ENCODE measurements at places on chromosomes 4 and X.

DNA sequence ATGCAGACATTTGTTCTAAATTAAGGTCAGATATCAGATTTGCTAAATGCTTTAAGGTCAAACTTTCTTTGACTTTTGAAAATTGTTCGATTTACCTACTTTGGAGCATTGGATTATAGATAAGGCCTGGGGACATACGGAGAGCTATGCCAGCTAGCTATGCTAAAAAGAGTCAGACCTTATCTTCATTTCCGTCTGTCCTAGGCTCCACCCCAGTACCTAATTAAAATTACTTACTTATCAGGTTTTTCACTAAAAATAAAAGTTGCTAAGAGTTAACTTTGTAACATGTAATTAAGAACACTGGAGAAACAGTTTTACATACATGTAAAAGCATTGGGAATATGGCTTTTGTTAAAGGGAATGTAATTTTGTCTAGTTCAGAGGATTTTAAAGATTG, 7.1 kb upstream of the TMEM35A start:
- no peak for DNase-seq

- peak; percentile 20 for DNase-seq
These were observed 157.1 kb upstream of the FTHL17 start for GRCh38 chrX:31228909-31229308.

GRCh38 chr4:89894649-89895550, at the start of gene MMRN1:
Gene MMRN1 (plus strand): TSS chr4:89894854. CDS start chr4:89894972, 118 bp downstream.
- peak; percentile 22 for DNase-seq

DNA sequence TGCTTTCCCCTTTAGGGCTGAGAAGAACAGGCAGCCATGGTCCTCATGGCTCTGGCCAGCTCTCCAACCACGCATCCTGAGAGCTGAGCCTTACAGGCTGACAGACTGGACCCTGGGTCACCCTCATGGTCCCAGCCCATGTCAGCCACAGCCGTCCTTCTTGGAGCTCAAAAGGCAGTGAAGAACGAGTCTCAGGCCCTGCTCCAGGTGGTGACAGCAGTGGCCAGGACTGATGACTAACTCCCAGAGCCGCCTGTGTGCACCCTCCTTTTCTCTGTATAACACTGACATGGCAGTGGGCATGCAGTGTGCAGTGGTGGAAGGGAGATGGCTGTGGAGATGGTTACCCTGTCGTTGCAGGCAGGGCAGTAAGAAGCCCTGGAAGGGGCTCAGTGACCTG, 10.3 kb upstream of the DUSP9 start:
- DNase-seq: no peak

DNA sequence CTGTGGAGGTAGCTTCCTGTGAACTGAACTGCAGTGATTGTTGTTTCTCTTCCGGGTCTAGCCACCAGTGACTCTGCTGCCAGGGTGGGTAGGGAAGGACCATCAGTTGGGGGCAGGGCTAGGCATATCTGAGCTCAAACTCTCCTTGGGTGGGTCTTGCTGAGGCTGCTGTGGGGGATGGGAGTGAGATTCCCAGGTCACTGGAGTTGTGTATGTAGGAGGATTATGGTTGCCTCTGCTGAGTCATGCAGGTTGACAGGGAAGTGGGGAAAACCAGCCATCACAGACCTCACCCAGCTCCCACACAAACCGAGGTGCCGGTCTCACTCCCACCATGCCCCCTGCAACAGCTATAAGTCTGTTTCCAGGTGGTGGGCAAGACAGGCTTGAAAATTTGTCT, 1937.8 kb downstream of the PCDH7 start:
- DNase-seq: no peak

DNA sequence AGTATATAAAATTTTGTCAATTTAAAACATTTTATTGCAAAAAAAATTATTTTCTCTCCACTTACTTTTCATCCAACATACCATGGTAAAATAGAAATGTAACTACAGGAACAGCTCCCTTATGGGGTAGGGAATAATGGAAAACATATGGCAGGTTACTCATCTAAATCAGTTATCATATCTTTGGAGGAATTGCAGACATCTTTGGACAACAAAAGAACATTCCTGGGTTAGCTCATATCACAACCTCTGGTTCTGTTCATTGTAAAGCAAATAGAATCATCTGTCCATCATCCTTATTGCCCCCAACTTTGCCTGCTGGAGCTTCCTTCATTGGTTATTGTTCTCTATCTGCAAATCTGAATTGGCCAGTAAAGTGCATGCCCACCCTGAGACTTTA, 387.5 kb upstream of the GRID2 start:
- DNase-seq: no peak

DNA sequence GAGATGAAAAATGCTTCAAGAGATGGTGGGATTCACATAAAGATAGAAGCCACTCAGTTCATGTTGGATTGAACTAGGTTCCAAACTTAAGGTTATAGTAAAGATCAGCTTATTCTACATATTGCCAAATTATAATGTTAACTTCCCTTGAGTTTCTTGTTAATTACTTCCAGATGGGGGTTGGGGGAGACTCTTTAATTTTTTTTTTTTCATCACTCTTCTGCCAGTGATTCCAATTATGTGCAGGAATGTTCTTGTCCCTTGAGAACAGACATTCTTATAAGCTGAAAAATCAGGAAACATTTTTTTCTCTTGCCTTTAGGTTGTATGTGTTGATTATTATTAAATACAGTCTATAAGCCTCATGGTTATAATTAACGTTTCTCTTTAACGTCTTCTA, 30.0 kb downstream of the MND1 start:
- DNase-seq: no peak

GRCh38 chr4:142840516-142841123, 5.5 kb downstream of the INPP4B start:
- DNase-seq: peak; percentile 37

- DNase-seq: no peak
These were observed 14.1 kb downstream of the ENPEP start for GRCh38 chr4:110489901-110490508.

- no peak for DNase-seq
These were observed 54.6 kb upstream of the UNC5C start for GRCh38 chr4:95603393-95603792.

DNA sequence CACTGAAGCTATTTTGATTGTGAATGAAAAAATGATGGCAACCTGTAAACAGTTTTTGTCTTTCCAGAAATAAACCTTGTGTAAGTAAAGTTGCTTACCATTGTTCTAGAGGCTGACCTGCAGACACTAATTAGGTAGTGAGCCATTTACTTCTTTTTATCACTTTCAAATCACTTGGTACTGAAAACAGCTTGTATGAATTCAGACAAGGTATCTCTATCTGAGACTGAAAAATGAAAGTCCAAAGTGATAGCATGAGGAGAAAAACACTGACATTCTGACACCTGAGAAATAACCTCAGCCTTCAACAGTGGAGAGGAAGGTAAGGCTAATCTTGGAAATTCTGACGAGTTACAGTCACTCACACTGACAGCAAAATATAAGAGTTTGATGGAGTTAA, 238.8 kb downstream of the GPC3 start:
- DNase-seq: no peak

DNA sequence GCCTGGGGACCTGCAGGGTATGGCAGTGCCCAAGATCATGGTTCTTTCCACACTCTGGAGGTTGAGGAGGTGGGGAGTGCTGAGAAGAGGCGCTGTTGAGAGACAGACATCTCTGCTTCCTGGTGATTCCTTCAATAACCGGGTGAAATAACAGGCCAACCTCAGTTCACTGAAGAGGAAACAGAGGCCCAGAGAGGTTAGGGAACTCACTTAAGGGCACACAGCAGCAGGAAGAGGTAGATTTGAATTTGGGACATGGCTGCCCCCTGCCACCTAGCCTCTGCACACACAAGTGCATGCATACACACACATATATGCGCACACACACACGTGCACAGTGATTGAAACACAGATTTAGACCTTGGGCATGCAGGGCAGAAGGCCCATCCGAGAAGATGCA, 24.9 kb upstream of the HMX1 start:
- DNase-seq: no peak

DNA sequence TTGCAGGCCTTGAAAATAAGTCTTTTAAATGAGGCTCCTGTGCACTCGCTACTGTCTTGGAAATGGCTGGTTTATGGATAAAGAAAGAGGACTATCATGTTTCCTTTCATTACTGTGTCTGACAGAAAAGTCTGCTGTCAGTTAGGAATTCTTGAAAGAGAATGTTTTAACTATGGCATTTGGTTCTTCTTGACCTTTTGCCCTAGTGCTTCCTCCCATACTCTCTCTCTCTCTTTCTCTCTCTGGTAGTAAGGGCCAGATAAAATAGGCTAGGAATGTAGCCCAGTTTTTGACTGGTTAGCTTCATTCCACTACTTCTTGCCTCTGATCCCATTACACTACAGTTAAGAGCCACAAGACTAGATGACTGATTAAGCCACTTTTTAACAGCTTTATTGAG, 29.8 kb downstream of the YY2 start:
- no peak for DNase-seq

DNA sequence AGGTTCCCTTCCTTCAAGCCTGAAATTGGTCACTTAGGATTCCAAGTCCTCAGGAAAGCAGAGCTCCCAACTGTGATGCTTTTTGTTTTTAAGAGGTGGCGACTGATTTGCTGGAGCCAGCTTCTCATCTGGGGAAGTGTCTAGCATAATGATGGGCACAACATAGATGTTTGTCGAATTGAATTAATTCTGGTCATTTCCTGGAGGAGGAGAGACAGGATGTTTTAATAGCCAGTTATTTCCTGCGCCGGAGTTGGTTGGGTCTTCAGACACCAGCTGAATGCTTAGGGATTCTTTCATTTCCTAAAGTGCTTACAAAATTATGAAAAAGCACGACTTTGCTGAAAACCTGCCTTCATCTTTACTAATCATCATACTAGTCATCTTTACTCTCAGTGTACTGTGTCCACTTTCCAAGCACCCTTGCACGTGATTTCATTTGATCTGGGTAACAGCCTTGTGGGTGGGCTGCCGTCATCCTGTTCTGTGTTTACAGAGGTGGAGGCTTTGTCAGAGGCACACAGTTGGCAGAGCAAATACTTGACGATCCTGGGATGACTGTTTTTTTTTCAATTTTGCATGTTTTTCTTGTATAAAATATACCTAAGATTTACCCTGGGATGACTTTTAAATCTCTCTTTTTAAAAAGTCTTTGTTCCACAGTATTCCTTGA, 49.5 kb downstream of the RGS12 start:
- no peak for DNase-seq

- DNase-seq: no peak
These were observed 30.6 kb downstream of the SUPT20HL2 start for GRCh38 chrX:24283127-24283794.

GRCh38 chr4:188143731-188144130, 4.5 kb downstream of the TRIML1 start:
- DNase-seq: no peak

GRCh38 chrX:106415276-106415895, 196.4 kb upstream of the RADX start:
- DNase-seq: peak; percentile 30

- peak; percentile 30 for DNase-seq
These were observed 2.4 kb upstream of the PCDH10 start for GRCh38 chr4:133146574-133147241.

- DNase-seq: no peak
These were observed 112.8 kb upstream of the PSAPL1 start for GRCh38 chr4:7547368-7548040.

- DNase-seq: no peak
These were observed 122.2 kb downstream of the UBE2K start for GRCh38 chr4:39820186-39820585.

DNA sequence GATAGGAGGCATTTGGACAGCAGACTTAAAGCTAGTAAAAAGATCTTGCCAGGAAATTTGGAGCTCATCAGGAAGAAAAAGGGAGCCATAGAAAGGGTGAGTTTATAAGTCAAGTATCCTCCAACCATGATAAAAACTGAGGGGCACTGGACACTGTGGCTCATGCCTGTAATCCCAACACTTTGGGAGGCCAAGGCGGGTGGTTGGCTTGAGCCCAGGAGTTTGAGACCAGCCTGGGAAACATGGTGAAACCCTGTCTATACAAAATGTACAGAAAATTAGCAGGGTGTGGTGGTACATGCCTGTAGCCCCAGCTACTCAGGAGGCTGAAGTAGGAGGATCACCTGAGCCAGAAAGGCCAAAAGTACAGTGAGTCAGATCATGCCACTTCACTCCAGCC, 48.7 kb downstream of the ANTXR2 start:
- DNase-seq: no peak

DNA sequence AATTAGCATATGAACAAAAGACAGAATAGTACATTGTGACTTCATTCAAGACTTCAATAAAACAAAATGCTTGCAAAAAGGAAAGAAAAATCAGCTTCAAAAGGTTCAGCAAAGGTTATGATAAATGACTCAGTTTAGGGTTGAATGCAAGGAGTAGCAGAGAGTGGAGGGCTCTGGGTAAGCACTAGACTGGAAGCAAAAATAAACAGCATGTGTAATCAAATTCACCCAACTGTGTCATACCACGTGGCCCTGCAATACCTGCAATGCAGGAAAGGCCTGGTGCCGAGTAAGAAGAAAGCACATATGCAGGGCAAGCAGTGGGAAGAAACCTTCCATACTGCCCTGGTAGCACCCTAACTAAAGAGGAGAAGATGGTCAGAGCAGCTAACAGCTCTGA, 88.7 kb downstream of the ATP11C start:
- no peak for DNase-seq

DNA sequence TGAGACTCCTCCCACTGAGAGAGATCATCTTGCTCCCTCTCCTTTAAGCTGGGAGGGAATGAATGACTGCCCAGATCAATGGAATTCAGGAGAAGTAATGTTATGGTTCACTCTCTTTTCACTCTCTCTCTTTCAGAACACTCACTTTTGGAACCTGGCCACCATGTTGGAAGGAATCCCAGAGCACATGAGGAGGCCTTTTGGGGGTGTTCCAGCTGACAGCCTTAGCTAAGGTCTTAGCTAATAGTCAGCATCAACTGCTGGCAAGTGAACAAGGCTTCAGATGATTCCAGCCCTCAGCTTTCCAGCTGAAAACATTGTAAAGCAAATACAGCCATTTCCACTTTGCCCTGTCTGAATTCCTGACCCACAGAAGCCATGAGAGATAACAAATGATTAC, 124.0 kb upstream of the CLNK start:
- no peak for DNase-seq

- peak; percentile 9 for DNase-seq
These were observed 185.0 kb upstream of the FAM241A start for GRCh38 chr4:111960241-111960667.

DNA sequence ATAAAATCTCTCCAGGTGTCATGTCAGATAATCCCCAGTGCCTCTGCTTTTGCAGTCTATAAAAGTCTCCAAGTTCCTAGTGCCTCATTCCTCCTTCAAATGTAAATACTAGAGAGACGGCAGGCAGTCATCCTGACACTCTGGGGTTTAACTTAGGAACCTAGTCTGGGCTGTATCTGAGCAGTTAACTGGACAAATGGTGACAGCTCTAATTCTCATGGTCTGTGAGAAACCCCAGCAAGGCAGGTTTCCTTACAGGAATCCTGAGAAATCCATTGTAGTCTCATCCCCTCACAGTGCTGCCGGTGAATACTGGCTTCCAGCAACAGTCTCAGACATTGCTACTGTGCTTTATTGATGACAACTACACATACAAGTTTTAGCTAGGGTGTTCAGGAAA, 246.8 kb downstream of the SNCA start:
- DNase-seq: no peak

DNA sequence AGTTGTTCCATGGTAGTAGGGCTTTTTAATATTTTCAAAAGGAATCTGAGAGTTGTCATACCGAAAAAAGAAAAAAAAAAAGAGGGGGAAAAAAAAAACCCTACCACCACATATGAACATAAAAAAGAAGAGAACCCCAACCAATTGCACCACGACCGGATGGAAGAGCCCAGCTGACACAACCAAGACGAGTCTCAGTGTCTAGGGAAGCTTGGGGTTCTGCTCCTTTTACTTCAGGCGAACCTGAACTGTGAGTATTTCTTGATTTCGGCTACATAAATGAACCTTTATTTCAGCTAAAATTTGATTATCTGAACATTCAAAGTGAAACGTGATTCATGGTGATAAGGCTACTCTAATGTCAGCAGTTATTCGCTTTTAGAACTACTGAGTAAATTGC, at the start of gene GPR34:
Gene GPR34, plus strand, starts transcription at position 139 of the 400 bp plus-strand sequence. CDS start 6,661 bp downstream, outside the sequence.
- DNase-seq: no peak

All from activated CD4-positive, alpha-beta T cell treated with anti-CD3 and anti-CD28 coated beads, Interleukin-2, amount 50 U/mL, for 16 hours (primary cell).